ENCODE measurements at places on chromosomes 7 and 10.

DNA sequence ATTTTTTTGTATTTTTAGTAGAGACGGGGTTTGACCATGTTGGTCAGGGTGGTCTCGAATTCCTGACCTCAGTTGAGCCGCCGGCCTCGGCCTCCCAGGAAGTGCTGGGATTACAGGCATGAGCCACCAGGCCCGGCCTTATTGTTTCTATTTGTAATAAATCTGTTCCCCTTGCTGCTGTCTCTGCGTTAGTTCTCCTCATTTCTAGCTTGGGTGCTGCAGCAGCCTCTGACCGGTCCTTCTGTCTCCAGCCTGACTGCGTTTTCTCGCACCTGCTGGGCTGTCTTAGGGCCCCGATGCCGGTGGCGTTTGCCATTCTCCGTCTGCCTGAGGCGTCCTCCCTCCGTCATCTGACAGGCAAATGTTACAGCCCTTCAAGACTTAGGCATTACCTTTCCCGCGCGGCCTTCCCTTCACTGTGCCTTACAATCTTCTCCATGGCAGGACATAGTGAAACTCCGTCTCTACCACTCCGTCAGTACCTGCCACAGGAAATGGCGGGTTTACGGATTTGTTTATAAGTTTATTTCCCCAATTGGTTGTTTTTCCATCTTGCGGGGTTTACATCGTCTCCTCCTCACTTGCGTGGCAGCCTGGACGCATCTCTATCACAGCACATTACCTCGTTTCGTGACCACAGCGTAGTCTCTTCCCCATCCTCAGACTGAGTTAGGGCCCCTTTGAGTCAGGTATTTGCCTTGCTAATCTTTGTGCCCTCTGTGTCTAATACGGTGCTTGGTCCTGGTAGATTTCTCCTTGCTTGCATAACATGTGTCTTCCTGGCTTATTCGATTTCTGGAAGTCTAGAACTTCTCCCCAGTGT, 2.3 kb upstream of the GIMAP8 start:
- DNase-seq, result no peak

DNA sequence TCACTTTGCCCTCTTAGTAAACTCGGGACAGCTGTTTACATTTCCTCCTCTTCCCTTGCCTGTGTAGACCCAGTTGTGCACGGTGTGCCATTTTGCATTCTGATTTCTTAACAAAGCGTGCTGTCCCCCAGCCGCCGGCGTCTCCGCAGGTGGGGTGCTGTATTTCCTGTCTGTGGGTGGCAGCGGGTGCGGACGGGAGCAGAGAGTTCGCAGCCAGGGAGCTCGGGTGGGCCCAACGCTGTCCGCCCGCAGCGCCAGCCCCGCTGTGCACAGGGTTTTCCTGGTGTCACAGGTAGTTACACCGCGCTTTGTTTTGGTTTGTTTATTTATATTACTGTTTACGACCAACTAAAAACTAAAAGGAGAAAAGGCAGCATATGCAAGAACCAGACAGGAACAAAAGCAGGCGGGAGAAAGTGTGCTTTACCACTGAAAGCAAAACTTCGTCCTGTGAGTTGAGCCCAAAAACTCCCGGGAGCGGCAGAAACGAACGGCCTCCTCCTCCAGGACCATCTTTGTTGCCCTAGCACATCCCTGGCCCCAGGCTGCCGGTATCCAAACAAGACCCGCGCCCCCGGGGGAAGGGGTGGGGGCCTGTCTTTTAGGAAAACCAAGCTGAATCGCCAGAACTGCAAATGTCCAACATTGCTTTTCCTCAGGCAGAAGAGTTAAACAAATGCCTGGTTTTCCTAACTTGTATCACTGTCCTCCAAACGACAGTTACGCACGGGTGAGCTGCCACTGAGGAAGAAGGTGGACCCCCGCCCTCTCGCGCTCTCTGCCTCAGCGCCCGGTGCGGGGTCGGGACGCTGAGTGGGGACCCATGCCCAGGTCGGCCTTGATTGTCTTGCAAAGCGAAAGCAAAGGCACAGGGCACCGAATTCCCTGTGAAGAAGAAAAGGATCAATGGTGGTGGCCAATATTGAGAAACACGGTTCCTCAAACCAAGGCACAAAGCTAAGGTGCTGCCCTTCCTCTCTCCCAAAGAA, 45.9 kb upstream of the DRGX start:
- no peak for DNase-seq

DNA sequence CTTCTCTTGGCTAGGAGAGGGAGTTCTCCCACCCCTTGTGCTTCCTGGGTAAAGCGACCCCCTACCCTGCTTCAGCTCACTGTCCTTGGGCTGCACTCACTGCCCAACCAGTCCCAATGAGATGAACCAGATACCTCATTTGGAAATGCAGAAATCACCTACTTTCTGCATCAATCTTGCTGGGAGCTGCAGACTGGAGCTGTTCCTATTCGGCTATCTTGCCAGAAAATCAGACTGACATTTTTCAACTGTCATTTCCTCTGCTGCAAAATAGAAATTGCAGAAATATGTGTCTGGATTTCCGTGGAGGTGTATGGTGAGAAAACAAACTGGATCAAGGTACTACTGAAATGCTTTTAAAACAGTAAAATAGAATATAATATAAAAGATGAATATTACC, 43.0 kb upstream of the CYP2C18 start:
- no peak for DNase-seq

DNA sequence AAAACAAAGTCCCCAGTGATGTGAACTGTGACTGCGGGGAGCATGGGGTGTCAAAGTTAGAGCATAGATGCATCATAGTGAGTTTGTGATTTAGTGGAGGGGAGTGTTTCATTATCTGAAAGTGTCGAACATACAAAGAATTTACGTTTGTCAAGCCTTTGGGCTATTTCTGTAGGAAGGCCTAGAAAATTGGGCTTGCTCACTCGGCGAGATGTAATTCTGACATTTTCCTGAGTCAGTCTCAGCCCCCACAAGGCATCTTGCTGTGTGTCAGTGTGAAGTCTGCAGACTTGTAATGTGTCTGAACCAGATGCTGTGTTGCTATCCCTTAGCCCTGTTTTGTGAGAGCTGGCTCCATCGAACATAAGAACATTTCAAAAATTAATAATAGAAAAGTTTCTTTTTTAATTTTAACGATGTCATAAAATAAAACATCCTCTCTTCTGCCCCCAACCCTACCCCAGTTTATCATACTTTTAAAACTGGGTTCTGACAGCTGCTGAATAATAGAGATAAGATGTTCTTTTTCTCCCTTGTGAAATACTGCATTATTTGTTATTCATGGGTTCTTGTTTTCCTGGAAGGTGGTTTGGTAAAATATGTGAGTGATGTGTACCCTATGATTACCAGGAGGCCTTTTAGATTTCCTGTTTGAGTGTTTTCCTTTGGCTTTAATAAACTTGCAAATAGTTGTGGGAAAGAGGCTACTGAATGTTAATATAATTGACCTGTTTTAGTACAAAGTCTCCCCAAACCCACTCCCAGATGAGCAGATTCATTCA, 207.4 kb downstream of the GPR158 start:
- DNase-seq, result no peak

- DNase-seq, result no peak
These were observed 34.0 kb upstream of the CYTH3 start for GRCh38 chr7:6306471-6306870.

DNA sequence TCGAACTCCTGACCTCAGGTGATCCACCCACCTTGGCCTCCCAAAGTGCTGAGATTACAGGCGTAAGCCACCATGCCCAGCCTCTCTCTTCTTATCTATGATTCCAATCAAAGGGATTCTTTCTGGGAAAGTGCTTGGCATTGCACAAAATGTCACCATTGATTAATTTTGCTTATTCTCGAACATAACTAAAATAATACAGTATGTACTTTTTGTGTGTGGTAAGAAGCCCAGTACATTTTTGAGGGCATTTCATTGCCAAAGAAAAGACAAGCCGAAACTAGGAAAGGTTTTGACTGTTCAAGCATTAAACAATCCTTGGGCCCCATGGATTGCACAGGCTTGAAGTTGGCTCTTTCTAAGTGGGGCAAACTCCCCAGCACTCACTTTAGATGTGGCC, 18.3 kb upstream of the CACUL1 start:
- no peak for DNase-seq

GRCh38 chr7:41886262-41886900, 183.5 kb upstream of the INHBA start:
- no peak for DNase-seq

- no peak for DNase-seq
These were observed 332.0 kb upstream of the LRGUK start for GRCh38 chr7:133795068-133795665.

- no peak for DNase-seq
These were observed 209.2 kb upstream of the SHH start for GRCh38 chr7:156021471-156021870.

GRCh38 chr10:7036951-7037350, 373.9 kb downstream of the SFMBT2 start:
- no peak for DNase-seq

GRCh38 chr7:141874787-141875186, 33.5 kb upstream of the PRSS37 start:
- DNase-seq, result no peak

DNA sequence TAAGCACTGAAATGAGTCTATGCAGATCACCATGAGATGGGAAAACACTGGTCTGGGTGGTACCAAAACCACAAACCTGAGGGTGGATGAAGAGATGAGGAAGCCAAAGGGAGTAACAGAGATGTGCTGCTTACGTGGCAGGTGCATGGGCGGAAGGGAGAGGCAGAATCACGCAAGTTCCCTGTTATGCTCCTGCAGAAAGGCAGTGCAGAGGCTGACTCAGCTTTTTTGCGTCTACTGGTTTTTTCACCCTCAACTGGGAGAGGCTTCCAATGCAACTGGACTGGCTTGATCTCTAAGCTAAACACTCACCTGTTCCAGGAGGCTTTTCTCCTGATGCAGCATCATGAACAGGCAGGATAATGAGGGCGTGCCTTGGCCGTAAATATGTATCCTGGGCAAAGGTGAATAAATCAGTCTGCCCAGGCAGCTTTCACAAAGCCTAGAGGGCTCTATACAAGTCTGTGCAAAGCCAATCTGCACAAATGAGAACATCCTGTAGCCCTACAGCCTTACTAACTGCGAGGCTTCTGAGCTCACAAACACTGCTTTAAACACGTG, 95.4 kb upstream of the AFAP1L2 start:
- DNase-seq, result no peak

GRCh38 chr10:96645191-96645721, 58.4 kb upstream of the TM9SF3 start:
- DNase-seq, result no peak

DNA sequence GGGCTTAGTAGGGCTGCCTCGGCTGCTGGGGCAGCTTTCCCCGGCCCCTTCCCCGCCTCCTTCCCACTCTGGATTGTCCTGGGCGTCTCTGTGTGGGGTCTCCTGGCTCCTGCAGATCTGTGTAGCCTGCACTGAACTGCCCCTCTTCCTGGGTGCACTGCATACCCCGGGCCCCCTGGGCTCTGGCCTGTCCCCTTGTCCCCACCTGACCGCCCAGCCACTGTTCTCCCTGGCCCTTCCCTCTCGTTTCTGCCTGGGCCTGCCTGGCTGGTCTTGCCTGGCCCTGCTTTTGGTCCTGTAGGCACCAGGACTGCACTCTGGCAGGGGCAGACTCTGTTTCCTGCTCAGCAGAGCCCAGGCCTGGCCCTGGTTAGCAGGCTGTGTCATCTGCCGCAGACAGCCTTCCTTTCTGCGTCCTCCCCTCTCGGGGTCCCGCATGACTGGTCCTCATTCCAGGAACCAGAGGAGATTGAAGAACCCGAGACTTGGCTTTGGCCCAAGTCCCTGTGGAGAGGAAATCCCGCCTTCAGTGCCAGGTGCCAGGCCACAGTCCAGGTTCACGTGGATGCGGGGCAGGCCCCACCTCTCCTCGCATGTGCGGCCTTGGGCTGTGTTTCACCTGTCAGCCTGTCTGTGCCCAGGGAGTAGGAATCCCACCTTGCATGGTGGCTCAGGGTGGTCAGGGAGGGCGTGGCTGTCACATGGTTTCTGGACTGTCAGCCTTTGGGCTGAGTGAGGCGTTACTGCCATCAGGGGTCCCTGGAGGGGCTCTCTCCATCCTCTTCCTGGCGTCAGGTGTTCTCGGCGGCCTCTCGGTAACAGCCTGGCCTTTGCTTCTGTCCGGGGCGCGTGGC, 9.2 kb downstream of the INPP5A start:
- no peak for DNase-seq

Measured in NCI-H2107 (cell line).